ENCODE measurements at places on chromosomes 4 and X. TPM values are rescaled to one million over a fixed set of nuclear protein-coding genes. Genes with fewer than 3 reads are reported as not detected.

SPACA5 gene
- not detected for total RNA-seq

NDST3 gene
- not detected for total RNA-seq

DNA sequence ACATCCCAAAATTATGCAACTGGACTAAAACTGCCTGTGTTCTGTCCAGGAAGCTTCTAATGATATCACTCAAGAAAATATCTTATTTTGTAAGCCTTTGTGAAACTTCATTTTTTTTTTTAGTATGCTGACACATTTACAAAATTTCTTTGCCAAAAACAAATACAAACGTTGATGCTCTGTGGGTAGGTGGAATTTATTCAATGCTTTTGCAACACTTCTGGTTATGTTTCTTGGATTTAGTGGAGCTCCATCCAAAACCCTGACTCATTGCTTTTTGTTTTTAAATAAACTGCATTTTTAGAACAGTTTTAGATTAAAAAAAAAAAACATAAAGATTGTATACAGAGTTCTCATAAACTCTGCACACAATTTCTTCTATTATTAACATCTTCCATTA, 250.9 kb upstream of the MAOA start:
- no peak for DNase-seq

DNA sequence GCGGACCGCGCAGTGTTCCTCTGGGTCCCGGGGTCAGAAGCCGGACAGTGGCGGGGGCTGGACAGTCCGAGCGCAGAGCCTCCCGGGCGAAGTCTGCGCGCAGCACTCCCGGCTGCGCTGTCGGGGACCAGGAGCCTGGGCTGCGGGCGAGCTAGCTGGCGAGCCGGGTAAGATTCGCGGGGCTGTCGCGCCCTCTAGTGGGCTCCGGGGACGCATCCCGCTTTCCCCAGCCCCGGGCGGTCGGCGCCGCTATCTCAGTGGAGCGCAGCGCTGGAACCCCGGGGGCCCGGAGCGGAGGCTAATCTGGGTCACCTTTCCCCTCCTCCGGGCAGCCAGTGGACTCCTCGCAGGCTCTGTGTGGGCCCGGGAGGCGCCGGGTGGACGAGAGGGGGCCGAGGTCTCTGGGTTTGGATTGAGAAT, 4.2 kb downstream of the PDGFRA start:
- DNase-seq: peak; percentile 73

DNA sequence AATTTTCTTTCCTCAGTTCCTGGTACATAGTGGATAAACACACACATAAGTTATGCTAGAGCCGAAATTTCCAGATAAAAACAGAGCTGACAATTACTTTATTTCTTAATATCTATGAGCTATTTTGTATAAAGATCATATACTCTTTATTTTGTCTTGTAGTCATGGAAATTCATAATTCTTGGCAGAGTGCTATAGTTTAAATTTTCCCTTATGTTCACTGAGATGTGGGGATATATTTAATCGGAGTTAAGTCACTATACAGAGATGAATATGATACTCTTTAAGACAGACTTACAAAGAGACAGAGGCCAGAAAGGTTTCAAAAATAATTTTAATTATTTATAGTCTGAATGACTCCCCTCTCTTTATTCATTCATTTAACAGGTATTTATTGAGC, 89.7 kb downstream of the PPEF1 start:
- DNase-seq: no peak

- no peak for DNase-seq
Measured at GRCh38 chr4:140752291-140753068, 3.7 kb downstream of the TBC1D9 start.

DNA sequence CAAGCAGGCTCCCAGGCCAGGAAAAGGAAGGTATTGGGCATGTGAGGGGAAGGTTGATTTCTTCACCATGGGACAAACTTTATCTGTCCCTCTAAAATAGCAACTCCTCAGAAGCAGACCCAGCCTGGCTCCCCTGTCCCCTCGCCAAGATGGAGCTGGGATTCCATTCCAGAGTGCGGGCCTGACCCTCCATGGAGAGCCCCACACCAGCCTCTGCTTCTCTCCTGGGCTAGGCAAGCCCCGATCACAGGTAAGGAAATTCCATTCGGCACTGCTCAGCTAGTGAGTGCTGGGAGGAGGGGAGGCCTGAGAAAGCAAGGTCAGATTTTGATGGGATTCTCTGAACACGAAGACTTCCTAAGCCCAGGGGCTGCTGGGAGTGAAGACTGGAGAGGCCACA, 98.4 kb downstream of the EFNB1 start:
- DNase-seq: no peak

DNA sequence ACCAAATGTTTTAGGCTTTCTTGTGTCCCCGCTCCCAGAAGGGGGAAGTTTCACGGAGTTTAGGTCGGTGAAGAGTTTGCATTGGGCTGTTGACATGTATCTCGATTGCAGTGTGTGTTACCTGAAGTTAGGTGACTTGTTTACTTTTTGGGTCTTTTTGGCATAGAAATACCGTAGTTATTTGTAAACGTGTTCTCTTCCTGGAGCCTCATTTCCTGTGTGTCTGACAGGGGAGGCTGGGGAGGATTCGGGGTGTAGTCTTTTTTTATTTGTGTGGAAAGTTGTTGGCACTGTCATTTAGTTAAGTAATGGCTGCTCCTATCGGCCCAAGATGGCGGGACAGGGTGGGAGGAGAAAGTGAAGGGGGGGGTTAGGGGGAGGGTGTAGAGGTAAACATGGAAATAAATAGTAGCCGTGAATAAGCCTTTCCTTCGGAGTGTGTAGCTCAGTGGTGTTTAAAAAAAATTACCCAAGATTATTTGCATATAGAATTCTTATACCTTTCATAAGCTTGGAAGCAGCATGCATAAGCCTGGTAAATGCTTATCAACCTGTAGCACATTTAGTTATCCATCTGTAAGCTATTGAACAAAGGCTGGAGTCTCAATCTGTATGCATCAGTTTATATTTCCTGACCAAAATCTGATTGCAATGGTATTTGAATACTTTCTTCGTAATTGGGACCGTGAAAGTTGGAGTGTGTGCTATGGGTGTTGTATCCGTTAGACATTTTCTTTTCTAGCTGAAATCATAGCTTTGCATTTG, 1.6 kb downstream of the KDM6A start:
- DNase-seq: peak; percentile 7

- DNase-seq: no peak
Measured at GRCh38 chr4:24798036-24798610, 2.8 kb downstream of the SOD3 start.

DNA sequence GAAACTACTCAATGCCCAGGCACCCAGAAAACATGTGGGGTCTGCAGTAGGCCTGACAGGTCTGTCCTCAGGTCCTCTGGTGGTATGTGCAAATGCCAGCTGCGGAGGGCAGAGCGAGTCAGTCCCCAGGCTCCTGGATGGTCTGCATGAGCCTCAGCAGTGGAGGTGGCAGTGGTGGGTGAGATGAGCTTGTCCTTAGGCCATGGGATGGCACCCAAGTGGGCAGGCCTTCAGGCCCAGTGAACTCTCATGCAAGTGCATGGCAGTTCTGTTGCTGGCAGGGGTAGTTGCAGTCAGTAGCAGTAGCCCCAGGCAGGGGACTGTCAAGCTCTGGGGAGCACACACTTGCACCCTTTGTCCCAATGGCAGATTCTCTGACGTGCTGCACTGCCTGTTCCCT, 106.3 kb upstream of the ANXA10 start:
- no peak for DNase-seq

Data from activated naive CD4-positive, alpha-beta T cell treated with anti-CD3 and anti-CD28 coated beads, Interleukin-2, amount 50 U/mL, for 72 hours (primary cell).